ENCODE measurements at places on chromosomes 12 and 14.

DNA sequence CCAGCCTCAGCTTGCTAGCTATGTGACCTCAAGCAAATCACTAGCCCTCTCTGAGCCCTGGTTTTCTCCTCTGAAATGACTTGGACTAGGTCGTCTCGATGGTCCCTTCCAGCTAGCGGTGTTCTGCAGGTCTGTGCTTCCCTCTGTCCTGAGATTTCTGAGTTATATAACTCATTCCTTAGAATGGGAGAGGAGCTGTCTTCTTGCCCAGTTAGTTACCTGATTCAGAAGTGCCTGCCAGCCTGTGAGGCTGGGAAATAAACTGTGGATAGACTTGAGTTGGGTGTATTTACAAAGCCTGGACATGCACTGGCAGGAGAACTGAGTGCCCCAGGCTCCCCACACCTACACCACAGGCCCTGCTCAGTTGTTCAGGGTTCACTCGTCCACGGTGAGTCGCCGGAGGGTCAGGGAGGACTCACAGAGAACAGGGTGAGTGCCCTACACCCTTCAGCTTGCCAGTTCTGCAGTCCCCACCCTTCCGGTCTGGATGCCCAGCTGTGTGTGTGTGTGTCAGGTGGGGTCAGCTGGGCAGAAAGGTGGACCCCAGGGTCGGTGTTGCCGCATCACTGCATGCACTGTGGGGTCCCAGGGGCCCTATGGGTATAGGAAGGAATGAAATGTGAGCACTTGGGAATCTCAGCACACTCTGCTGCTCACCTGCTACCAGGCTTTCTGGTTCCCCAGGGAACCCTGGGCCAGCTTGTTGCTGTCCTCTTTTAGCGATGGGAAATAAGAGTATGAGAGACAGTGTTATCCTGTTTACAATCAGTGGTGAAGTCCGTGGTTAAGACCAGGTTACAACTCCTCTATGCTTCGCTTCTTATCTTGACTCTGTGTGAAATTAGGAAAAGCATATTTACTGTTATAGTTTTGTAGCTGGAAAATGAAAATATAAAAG, 348.2 kb downstream of the DPF3 start:
- no peak for DNase-seq

GRCh38 chr14:36653413-36653812, 8.2 kb upstream of the PAX9 start:
- no peak for DNase-seq

DNA sequence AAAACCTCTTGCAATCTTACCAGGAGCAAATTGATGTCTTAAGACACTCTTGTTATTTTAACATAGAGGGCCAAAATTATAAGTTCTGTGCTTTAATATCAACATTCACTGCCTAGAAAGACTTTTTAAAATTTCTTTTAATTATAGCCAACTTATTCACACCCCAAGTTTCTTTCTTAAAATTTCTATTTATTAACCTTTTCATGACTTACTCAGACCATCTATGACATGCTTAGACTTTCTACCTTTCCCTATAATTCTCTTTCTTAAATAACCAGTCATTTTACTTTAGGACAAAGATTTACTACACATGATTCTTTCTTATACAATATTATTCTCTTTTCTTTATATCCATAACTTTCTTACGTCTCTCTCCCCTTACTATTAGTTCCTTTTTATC, 220.4 kb downstream of the NUBPL start:
- DNase-seq, result no peak

- DNase-seq, result no peak
Measured at GRCh38 chr12:75890141-75890540, 141.4 kb downstream of the PHLDA1 start.

DNA sequence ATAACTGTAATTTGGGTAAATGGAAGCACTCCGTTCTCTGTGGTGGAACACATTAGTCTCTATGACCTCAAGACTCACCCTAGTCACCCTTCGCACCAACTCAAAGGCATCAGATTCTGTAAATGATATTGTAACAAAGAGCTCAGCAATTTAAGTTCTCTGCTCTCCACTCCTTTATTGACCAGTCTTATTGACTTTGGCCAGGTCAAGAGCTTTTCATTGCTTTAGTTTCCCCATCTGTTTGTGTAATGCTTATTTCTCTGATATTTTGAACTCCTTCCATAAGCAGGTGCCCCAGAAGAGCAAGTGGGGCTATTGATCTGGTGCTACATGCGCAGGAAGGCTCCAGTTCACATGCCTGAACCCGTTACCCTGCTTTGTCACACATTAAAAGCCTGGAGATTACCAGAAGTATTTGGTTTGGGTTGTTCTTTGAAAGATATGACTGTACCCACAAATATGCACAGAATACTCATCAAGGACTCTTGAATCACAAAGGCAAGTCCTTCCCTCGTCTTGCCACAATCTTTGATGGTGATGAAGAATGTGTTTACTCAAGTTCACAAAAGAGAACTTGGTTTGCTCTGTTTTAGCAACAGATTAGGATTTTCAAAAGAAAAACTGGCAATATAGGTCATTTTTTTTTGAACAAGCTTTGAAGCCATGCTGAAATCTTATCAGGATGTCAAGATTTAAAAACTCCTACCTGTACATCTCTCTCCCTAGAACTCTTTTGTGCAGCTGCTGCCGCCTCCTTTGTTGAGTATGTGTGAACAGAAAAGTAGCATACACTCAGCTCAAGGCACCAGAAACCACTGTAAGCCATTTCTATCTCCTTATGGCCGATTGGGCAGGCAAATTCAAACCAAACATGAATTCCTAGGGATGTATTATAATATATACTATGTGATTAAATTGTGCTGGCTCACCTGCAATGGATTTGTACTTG, 193.9 kb downstream of the BCAT1 start:
- DNase-seq, result no peak

DNA sequence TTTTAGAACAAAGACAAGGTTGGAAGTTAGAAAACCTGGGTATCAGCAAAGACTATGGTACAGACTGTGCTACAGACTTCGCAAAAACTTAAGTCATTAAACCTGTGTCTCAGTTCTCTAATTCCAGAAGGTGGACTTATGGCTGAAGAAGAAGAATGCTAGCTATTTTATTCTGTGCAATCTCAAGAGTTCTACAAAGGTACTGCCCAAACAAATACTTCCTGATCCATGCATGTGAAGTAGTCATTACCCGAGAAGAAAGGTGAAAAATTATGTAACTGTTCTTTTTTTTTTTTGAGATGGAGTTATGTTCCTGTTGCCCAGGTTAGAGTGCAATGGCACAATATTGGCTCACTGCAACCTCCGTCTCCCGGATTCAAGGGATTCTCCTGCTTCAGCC, 45.5 kb upstream of the SLC2A3 start:
- DNase-seq, result no peak

DNA sequence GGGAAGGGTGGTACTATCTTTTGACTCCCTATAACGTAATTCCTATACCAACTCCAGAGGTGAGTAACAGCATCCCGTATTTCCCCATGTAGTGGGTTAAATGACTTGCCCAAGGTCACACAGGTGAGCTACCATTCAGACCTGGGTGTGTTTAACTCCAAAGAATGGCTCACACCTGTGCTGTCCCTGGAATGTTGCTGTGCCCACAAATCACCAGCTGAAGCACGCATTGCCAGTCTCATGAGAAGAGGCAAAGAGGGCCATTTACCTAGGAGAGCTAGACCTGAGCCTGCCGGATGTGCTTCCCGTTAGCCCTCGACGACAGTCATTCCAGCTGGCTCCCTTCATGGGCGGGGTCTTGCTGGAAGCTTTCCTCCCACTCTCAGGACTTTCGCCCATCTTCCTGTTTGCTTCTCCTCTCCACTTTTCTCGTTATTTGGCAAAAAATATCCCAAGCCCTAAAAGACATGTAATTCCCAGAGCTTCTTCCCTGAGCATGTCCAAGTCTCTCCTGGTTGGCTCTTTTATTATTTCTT, 106.6 kb upstream of the VASH1 start:
- no peak for DNase-seq

- no peak for DNase-seq
Measured at GRCh38 chr12:44428825-44429224, 447.3 kb downstream of the NELL2 start.

- no peak for DNase-seq
Measured at GRCh38 chr14:64562436-64562835, 12.7 kb downstream of the PPP1R36 start.

DNA sequence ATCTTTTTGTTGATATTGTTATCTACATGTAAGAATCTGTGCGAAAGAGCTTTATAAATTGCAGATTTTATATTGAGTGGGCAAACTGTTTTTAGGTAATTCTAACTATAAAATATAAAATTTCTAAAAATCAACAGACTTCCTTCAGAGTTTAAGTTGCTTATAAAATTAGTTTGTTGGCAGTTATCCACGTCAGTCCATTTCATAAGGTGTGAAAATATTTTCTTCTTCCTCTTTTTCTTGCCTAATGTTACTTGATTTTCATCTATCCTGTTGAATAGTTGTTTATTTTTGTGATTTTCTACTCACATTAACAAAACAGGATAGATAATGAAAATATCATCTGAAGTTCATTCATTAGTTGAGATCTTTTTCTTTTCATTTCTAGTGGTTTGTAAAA, 58.0 kb downstream of the RASSF8 start:
- DNase-seq, result no peak

DNA sequence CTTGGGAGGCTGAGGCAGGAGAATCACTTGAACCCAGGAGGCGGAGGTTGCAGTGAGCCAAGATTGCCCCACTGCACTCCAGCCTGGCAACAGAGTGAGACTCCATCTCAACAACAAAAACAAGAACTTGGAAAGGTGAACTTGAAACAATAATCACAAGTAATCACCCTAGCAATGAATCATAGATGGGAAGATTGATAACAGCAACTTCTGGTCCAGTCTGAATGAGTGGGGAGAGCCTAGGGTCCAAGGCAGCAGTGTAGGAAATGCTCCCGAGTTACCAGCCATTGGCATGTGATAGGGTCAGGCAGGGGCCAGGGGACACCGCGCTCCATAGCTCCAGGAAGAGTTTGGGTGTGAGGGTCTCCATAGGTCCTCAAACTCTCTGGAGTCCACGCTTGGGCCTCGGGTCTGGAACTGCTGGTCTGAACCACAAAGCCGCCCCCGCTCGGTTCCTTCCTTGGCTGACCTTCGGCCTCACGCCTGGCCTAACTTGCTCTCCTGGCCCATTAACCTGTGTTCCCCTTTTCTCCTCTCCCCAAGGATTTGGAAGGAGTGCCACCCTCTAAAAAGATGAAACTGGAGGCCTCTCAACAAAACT, 19.9 kb upstream of the MLXIP start:
- DNase-seq, result no peak

DNA sequence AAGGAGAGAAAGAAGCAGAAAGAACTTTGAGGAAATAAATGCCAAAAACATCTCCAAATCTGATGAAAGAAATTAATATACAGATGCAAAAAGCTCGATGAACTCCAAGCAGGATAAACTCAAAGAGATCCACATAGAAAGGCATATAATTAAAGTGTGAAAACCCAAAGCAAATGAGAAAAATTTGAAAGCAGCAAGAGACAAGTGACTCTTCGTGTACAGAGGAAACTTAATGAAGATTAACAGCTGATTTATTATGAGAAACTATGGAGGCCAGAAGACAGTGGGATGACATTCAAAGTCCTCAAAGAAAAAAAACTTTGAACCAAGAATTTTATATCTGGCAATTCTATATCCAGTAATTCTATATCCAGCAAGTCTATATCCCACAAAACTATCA, 163.0 kb upstream of the TMCC3 start:
- DNase-seq, result no peak

DNA sequence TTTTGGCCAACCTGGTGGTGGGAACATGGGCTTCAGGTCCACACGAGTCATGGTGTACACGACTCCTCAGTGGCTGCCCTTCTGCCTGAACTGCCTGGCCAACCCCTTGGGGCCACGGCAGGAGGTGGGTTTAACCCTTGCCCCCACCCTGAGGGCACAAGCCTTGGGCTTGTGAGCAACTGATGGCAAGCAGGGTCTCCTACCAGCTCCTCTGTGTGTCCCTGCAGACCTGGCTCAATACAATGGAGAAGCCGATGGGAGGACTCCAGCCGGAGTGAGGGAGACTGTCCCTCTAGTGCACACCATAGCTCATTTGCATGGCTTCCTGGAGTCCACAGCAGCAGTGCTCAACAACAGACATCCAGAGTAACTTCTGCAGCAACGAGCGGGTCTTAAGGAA, 28.0 kb downstream of the JAG2 start:
- no peak for DNase-seq

DNA sequence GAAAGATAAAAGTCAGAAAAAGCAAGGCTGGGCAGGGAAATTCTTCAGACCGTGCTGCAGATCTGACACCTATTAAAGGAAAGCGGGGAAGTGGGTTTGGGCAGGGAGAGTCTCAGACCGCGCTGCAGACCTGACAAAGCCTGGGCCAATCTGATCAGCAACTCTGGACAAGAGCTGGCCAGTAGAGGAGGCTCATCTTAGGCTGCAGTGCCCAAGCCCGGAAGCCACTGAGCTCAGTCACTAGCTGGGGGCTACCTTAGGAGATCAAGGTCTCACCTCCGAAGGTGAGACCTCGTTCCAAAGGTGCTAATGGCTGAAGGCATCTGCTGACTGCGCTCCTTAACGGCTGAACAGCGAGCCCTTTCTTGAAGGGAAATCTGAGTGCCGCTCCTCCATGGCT, 60.2 kb downstream of the SINHCAF start:
- DNase-seq, result no peak

DNA sequence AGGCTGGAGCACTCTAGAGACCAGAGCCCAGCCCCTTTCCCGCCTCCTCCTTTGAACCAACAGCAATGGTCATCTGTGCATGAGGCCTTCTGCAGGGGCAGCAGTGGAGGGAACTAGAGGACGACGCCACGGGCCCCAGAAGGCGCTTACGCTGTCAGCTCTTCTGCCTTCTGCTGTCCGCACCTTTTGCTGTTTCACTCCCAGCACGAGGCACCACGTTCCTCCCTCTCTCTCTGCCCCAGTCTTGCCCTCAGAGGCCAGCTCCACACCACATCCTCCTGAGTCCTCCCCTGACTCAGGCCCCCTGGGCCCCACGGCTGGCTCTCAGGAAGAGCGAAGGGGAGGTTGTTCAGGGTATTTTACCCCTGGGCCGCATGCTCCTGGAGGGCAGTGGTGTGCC, 15.5 kb downstream of the MMAB start:
- no peak for DNase-seq

Data from stimulated activated CD8-positive, alpha-beta memory T cell treated with anti-CD3 and anti-CD28 coated beads, Interleukin-7, amount 100 ng/mL, for 1 hour (primary cell).